Activated CD4-positive, alpha-beta T cell treated with anti-CD3 and anti-CD28 coated beads for 4 hours (primary cell): ENCODE measurements at places on chromosomes 12 and 14.

DNA sequence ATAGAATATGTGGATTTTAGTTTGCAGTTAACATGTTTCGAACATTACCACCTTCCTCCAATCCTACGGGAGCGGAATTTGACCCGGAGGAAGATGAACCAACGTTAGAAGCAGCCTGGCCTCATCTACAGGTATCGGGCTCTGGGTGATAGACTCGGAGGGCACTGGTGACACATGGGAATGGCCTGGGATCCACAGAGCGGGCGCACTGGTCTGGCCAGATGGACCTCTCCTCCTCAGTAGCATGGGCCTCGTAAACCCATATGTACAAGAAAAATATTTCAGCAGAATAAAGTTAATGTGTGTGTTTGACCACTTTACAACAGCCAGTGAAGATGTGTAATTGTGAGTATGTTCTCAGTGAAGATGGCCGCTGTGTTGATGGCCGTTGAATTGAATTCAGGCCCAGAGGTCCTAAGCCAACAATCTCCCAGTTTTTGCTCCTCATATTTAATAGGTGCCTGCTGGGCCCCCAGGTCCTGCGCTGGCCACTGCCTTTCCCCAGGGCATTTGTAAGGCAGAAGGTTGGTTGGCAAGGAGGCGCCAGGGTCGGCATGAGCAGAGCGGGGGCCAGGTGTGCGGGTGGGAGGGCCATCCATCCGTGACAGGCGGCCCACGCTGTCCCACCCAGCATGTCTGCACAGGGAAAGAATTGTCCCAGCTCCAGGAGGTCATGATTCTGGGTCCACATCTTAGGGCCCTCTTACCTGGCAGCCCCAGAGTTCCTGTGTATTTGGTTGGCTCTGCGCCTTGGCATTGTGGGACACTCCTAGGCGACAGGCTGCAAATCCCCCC is 82.0 kb upstream of the DYNC1H1 start:
- no peak for DNase-seq

DNA sequence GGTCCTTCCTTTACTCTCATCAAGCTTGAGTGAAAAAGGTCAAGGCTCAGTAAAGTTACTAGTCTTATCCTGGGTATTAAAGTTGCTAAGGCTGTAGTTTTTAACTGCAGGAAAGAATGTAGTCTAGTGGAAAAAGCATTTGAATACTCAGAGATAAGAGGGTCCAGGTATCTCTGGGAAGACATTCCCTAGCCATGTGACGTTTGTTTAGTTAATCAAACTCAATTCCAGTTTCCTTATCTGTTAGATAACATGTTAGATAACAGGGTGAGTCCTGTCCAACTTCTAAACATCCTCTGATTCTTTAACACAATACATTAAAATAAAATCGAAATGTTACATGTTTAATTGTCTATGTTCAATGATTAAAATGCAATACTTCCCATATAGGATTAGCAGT is 720.7 kb upstream of the LMO3 start:
- no peak for DNase-seq

DNA sequence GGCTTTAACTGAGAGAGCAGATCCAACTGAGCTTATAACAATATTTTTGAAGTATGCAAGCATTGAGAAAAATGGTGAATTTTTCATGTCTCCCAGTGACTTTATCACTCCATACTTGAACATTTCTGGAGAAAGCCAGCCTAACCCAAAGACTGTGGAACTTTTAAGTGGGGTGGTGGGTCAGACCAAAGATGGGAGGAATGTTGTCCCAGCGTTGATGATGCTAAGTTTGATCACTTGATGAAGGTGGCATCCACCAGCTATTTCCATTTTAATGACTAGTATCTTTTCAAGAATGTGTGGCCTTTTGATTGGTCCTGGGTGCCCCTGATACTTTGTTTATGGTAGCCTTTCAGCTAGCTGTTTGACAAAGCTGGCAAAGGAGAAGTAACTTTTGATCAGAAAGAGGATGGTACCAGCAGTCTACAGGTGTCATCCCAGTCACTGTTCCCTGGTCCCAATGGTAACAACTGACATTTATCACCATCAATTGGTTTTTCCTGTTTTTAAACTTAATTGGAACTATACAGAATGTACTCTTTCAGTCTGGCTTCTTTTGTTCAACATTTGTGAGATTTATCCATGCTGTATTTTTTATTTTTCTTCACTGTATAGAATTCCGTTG is 14.2 kb downstream of the SINHCAF start:
- DNase-seq, result no peak

DNA sequence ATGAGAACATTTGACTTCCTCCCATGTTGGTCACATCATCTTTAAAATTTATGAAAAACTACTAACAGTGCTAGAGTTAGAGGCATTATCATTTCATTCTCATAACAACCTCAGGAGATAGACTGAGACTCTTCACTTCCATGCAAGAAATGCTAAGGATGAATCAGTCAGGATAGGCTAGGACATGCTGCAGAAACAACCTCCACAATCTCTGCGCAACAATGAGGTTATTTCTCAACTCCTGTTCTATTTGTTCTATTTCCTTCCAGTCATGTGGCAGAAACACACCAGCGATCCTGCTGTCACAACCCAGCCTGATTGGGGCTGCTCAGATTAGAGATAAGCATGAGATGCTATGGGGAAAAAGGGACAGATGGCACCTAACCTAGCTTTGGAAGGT is 49.0 kb upstream of the TMEM263 start:
- DNase-seq, result no peak

GRCh38 chr14:72638021-72638420 is 255.9 kb downstream of the DPF3 start:
- no peak for DNase-seq

GRCh38 chr12:52633383-52633782 is 15.0 kb upstream of the KRT73 start:
- no peak for DNase-seq

GRCh38 chr14:80100681-80101080 is 110.6 kb downstream of the DIO2 start:
- DNase-seq, result no peak

GRCh38 chr14:57939084-57939483 is 73.2 kb upstream of the SLC35F4 start:
- no peak for DNase-seq

- peak; percentile 46 for DNase-seq
These were observed 18.0 kb downstream of the ACIN1 start for GRCh38 chr14:23076785-23077408.
